Activated T-cell treated with anti-CD3 and anti-CD28 coated beads, Interleukin-2, amount 50 U/mL, for 72 hours (primary cell): ENCODE measurements at places on chromosomes 7 and 10.

DNA sequence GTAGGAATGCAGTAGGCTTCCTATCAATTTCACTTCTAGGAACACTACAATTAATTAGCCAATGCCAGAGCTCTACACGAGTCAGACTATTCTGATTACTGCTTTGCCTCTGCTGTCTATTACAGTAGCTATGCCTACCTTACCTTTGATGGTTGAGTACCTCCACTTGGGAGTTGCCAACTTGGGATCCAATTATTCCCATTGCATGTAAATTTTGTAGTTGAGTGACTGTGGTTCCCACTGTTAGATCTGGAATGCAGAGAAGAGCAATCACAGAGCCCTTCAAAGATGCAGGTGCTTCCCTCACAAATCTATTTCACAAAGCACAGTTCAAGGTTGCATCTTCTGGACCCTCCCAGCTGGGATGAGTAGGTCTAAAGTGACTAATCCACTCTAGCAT is 62.9 kb upstream of the AASS start:
- DNase-seq: no peak
- H3K36me3 ChIP-seq: no peaks in the 10 kb centered on the region
- H3K4me3 ChIP-seq: no peak overlapping the region
- no peaks in the 10 kb centered on the region for H3K4me1 ChIP-seq

- no peak for DNase-seq
- no peaks in the 10 kb centered on the region for H3K36me3 ChIP-seq
- H3K4me3 ChIP-seq: no peak overlapping the region
- H3K27me3 ChIP-seq: no peaks in the 10 kb centered on the region
Observed at GRCh38 chr10:108696792-108697477, 1226.4 kb downstream of the XPNPEP1 start.

GRCh38 chr10:132341017-132341416 is 9.0 kb downstream of the LRRC27 start:
- H3K4me3 ChIP-seq: no peak overlapping the region
- peaks cover 10% of the 10 kb centered on the region for H3K36me3 ChIP-seq
- DNase-seq: no peak
- H3K27ac ChIP-seq: no peak overlapping the region
- no peaks in the 10 kb centered on the region for H3K27me3 ChIP-seq

DNA sequence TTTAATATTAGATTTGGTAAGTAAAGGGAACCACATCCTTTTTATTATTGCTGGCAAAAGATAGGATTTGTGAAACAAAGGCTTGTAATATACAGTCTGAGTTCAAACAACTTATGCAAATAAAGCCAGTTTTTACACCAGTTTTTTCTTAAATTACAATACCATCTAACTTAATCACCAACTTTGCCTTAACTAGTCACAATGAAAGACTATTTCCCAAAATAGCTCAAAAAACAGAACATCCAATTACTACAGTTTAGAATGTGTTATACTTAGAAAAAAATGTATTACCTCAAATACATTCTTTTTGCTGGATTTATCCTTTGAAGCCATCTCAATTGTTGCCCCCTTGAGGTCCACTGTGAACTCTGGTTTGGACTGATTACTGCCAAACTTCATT is 108.5 kb downstream of the ARHGAP12 start:
- no peak overlapping the region for H3K27ac ChIP-seq
- H3K36me3 ChIP-seq: no peaks in the 10 kb centered on the region

DNA sequence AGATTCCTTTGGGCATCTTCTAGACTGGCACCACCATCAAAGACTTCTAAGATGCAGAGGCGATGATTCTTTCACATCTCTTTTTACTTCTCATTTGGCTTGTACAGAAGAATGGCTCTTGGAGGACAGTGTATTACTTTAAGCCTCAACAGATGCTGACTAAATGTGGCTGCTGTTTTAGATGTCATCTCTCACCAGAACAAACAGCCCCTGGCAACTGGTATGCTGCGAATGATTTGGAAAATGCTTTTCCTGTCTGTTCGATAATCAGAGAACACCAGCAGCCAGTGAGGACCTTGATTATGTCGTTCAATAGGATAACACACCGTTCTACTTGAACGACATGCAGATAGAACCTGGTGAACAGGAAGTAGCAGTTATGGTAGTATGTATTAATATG is 131.8 kb downstream of the RNF216 start:
- H3K36me3 ChIP-seq: peaks cover 10% of the 10 kb centered on the region
- H3K4me1 ChIP-seq: peaks cover 7% of the 10 kb centered on the region
- H3K27me3 ChIP-seq: no peaks in the 10 kb centered on the region

DNA sequence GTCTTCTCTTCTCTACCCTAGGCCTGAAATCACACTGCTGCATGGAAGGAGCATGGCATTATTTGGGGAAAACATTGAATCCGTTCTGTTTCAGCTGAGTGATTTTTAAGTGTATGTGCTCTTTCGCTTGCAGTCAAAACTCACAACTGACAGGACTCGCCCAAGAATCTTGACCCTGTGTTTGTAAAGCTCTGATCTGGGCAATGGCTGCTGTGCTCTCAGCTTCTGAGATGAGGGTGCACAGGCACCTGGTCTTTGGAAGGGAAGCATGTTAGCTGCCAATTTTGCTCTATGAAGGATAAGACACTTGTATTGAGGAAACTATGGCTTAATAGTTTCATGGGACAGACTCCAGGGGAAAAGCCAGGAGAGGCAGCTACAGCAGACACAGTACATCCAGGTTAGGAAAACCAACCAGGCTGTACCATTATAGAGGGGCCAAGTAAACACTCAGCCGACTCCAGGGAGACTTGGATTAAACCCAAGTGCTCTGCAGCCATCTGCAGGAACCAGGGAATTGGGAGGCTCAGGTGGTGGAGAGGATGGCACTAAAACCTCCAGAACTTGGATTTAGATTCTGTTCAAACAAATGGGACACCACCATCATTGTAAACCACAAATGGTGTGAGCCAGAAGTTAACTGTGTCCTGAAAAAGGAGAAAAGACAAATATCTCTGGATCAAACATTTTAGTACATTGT is 43.3 kb downstream of the LYZL1 start:
- H3K27ac ChIP-seq: no peak overlapping the region
- no peaks in the 10 kb centered on the region for H3K27me3 ChIP-seq
- H3K4me1 ChIP-seq: no peaks in the 10 kb centered on the region
- DNase-seq: no peak
